ENCODE measurements at places on chromosomes 13 and 19.
A peak's percentile ranks its signal among the peaks of the same experiment; 100 is the strongest.

GRCh38 chr13:78806457-78806856 lies 147.5 kb upstream of the OBI1 start:
- no peak for DNase-seq

GRCh38 chr19:39276740-39277139 lies 8.5 kb downstream of the IFNL2 start:
- DNase-seq, result no peak

DNA sequence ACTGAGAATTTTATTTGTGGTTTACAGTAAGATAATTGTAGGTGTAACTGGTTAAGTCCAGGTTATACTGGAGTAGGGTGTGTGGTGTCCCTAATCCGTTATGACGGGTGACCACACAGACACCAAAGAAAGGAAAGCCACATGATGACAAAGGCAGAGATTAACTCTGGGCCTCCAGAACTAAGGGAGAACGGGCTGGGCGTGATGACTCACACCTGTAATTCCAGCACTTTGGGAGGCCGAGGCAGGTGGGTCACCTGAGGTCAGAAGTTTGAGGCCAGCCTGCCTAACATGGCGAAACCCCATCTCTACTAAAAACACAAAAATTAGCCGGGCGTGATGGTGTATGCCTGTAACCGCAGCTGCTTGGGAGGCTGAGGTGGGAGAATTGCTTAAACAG lies 10.2 kb upstream of the FUT2 start:
- DNase-seq, result peak; percentile 76

DNA sequence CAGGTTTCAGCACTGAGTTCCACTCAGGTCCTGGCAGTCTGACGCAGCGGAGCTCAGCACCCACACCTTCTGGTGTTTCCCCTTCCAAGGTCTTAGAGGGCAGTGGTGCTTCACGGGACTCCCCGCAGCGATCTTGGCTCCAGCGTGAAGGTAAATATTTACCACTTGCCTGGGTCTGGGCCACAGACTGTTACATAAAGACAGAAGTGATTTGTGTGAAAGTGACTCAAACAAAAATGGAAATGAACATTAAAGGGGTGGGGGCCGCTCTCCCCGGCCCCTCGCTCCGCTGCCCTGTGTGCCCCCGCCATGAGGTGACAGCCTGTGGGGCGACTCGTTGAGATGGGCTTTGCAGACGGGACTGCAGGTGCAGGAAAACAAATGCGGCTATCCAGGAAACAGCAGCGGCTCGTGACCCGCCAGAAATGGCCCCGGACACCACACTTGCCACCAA lies 55.0 kb downstream of the GGACT start:
- no peak for DNase-seq

DNA sequence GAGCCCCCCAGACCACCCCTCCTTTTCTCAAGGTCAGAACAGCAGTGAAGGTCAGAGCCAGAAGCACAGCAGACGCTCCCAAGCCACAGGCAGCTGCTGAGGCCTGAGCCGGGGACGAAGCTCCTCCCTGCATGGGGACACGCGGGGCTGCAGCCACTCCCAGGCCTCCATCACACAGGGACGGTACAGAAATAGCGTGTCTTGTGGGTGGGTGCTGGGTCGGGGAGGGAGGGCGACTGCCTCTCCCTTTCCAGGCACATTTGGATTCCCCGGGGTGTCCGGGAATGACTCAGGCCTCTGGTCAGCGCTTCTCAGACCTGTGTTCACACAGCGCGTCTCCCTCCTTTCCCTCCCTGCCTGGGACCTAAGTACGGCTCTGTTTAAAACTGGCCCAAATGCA lies 33.2 kb downstream of the RASA3 start:
- peak; percentile 72 for DNase-seq

- DNase-seq, result no peak
Measured at GRCh38 chr19:35908973-35909683, 1.0 kb upstream of the TYROBP start.

- no peak for DNase-seq
Measured at GRCh38 chr13:71461892-71462291, 405.1 kb downstream of the DACH1 start.

DNA sequence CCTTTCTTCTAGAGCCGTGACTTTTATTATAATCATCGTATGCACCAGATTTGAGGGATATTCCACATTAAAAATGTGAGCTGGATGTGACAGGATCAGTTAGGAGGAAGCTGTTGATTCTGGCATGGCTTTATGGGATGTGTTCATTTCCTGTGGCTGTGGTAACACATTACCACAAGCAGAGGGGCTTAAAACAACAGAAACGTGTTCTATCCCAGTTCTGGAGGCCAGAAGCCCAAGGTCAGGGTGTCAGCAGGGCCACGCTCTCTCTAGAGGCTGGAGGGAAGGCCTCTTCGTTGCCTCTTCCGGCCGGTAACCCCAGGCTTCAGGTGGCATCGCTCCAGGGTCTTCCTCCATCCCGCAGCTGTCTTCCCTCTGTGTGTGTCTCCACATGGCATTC lies 14.5 kb downstream of the MED25 start:
- DNase-seq, result no peak

- DNase-seq, result no peak
Measured at GRCh38 chr19:50489461-50490011, 12.9 kb upstream of the GARIN5A start.

DNA sequence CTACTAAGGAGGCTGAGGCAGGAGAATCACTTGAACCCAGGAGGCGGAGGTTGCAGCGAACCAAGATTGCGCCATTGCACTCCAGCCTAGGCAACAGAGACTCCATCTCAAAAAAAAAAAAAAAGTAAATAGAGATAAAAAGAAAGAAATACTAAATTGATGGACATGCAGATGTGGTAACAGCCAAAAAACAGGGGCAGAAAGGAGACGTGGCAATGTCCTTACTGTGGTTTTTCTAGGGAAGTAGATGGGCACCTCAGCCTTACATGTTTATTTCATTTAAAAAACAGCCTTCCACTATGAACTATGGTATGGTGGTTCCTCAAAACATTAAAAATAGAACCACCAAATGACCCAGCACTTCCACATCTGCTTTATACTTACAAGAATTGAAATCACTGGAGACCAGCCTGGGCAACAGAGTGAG lies 6.5 kb upstream of the EIF3G start:
- no peak for DNase-seq

DNA sequence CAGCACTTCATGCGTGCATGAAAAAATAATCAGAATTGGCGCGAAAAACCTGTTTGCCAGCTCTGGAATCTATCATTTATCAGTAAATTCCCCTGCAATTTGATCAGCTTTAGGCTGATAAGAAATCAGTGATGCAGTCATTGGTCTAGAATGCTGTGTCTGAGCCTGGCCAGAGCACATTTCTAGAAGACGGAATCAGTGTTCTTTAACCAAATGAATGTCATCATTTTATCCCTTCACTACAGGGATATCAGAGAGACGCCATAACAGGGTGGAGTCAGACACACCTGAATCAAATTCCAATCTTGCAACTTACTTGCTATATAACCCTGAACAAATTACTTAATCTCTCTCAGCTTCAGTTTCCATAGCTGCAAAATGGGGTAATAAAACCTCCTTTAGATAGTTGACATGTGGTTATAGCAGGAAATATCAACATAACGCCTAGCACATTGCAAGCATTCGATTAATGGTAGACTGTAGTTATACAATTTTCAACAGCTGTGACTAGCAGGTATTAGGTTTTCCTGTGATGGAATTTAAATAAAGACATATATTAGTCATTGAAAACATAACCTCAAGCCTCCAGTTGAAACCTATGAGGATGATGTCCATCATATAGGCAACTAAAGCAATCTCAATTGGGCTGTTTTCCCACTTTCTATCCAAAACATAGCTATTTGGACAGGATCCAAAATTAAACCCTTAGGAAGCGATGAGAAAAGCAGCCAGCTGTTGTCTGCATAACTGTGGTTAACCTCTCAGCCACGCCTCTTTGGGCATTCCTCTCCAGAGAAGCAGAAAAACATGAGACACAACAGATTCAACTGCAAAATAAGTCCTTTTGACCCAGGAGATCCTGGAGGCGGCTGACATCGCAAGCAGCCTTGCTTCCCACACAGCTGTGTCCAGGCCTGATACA lies 51.6 kb upstream of the UBL3 start:
- DNase-seq, result peak; percentile 73

- no peak for DNase-seq
Measured at GRCh38 chr13:34381228-34381627, 560.8 kb upstream of the NBEA start.

- no peak for DNase-seq
Measured at GRCh38 chr13:74367193-74367592, 233.0 kb upstream of the KLF12 start.

DNA sequence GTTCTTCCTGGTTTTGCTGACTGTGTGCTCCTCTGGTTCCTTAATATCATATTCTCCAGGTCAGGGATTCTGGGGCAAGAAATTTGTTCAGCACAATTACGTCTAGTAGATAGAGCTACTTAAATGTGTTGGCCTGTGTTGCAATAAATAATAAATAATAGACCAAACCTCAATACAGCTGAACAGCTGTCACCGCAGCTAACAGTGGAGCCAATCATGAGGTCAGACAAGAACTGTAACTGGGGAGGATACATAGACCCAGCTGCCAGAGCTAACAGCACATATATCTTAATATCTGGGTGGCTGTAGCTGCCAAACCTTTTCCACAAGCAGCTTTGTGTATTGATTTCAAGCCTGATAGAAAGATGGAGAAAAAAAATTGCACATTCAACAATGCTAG lies 1596.3 kb upstream of the PCDH20 start:
- no peak for DNase-seq

- DNase-seq, result no peak
Measured at GRCh38 chr13:77874406-77874805, 44.2 kb downstream of the EDNRB start.

DNA sequence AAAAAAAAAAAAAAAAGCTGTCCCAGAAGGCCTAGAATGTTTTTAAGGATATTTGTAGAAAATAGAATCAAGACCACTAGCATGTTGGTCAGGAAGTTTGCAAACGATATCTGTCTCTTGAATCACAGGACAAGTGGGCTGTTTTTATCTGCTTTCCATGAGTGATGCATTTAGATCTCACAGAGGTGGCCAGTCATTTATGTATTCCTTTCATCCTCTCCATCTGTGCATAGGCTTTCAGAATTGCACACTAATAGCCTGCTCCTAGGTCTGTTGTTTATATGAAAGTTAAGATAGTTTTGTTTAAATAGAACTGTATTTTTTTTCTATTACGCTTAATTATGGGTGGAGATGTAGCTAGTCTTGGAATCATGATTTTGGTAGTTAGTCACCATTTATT lies 289.5 kb downstream of the SHISA2 start:
- no peak for DNase-seq

DNA sequence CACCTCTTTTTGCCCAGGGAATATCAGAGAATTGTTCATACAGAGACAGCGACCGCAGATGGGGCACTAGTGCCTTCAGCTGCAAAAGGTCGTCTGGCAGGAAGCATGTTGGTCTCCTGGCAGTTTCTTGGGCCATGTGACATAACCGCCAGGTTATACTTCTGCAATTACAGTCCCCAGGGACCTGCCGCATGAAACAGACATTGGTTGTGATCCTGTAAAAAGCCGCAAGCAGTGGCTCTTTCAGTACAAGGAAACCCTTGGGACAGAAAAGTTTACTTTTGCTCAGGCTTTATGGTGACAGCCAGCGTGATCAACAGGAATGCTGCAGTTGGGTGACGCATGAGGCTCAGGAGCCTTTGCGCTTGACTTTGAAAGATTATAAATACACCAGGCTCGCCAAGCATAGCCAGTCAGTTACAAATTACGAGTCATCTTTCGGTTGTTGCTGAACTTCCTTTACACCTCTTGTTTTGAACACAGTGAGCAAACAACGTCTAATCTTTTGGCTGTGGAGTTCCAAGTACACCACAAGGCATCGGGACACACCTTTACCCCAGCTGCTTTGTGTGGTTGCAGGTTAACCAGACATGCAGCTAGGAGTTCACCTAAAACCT lies 50.5 kb upstream of the UBE2L5 start:
- peak; percentile 57 for DNase-seq

DNA sequence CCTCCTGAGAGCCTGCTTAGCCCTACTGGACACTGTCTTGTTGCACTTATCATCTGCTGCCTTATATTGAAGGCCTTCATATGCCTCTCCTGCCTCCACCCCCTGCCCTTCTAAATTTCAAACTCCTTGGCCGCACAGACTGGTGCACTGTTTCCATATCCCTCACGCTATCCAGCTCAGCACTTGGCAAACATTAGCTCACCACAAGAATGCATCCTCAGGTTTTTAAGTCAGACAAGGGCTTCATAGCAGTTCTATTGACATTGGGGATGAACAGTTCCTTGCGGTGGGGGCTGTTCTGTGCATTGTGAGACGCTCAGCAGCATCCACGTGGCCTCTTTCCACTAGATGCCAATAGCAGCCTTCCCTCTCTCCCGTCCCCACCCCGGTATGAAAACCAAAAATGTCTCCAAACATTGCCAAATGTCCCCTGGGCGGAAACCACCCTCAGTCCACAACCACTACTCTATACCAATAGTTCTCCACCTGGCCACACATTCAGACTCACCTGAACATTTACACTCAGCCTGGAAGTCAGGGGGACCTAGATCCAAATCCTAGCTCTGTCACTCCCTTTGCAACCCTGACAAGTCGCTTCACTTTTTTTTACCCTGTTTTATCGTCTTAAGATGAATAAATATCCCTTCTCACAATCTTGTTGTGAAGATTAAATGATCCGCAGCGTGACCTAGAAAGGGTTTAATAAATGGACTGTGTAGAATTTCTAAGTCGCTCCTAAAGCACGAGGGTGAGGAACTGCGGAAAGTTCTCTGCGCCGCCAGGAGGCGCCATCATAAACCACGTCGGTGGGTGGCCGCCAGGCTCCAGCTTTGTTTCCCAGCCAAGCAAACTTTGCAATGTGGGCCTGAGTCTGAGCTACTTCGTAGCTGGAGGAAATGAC lies 3.6 kb upstream of the CEACAM3 start:
- DNase-seq, result no peak

DNA sequence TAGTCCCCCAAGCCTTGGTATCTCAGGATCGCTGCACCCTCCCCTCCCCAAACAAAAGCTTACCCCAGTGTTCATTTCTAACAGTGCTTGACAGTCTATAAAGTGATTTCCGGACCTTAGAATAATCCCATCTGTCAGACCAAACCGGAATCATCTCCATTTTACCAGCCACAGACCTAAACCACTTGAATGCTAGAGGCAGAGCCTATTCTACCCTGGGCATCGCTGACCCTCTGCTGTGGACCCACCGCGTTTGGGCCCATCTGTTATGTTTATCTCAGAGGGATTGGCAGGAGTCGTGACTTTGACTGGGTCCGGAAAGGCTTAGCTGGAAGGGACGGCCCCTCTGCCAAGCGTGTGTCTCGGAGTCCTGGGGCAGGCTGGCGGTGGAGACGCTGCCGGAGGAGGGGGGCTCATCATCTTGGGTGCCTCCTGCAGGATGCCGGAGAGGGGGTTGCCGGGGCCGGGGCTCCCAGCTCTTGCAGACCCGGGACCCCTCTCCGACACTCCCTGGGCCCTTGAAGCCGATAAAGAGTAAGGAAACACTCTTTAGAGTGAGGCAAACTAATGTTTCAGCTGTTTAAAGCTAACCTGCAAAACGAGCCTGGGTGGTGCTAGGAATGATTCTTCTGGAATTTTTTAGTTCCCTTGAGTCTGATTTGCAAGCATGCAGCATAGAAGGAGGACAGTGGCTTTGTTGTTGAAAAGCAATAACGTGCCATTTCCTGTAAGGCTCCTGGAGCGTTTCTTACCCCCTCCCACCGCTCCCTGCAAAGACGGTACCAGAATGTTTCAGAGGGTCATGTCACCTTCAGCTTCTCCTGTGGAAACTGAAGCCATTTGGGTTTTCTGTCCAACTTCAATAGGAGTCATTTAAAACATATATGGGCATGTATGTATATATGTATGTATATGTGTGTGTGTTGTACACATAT lies 1.3 kb downstream of the SLC25A42 start:
- no peak for DNase-seq

All from RCC 7860 (cell line).